ENCODE measurements at places on chromosomes 4 and X.

- DNase-seq: no peak
Observed at GRCh38 chr4:139655116-139655515, 10.5 kb upstream of the MGST2 start.

DNA sequence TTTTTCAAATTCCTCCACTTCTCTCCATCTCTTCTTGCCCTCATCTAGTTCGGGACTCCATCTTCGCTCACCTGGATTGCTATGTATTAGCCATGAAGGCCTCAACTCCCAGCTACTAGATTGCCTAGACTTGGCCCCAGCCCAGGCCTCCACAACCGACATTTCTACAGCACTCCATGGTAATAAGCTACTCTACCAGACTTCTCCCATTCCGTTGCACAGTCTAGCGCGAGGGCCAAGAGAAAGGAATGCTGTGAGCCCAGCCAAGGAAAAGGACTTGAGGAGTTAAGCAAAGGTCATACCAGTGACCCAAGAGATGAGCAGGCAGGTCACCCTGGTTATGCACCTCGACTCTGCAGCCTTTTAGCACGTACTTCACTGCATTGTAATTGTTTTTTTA lies 75.6 kb downstream of the SOWAHB start:
- DNase-seq: no peak

- DNase-seq: no peak
Observed at GRCh38 chr4:20486433-20486832, 213.8 kb upstream of the PACRGL start.

GRCh38 chrX:8726031-8726652 lies 5.8 kb downstream of the ANOS1 start:
- peak; percentile 68 for DNase-seq

All from NCI-H774 (cell line).